Neural progenitor cell (in vitro differentiated cells): ENCODE measurements at places on chromosomes 1 and 21. TPM values are rescaled to one million over a fixed set of nuclear protein-coding genes. Genes with fewer than 3 reads are reported as not detected.

DNA sequence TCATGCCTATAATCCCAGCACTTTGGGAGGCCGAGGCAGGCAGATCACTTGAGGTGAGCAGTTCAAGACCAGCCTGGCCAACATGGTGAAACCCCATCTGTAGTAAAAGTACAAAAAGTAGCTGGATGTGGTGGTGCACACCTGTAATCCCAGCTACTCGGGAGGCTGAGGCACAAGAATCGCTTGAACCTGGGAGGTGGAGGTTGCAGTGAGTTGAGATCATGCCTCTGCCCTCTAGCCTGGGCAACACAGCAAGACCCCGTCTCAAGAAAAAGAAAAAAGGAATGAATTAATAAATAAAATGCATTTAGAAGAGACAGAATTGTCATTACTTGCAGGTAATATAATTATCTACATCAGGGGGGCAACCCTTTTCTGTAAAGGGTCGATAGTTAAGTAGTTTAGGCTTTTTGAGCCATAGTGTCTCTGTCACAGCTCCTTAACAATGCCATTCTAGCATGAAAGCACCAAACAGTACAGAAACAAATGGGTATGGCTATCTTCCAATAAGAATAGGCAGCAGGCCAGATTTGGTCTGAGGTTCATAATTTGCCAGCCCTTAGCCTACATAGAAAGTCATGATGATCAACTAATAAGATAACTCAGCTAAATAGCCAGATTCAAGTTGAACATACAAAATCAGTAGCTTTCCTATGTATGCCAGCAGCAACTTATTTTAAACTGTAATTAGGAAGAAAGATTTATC is 56.8 kb downstream of the RPRD2 start:
- no peaks in the 10 kb centered on the region for H3K27me3 ChIP-seq
- no peaks in the 10 kb centered on the region for H3K4me1 ChIP-seq
- no peak for DNase-seq

BNIPL gene
- total RNA-seq: 0.97 and 1.0 TPM in 2 replicates

DNA sequence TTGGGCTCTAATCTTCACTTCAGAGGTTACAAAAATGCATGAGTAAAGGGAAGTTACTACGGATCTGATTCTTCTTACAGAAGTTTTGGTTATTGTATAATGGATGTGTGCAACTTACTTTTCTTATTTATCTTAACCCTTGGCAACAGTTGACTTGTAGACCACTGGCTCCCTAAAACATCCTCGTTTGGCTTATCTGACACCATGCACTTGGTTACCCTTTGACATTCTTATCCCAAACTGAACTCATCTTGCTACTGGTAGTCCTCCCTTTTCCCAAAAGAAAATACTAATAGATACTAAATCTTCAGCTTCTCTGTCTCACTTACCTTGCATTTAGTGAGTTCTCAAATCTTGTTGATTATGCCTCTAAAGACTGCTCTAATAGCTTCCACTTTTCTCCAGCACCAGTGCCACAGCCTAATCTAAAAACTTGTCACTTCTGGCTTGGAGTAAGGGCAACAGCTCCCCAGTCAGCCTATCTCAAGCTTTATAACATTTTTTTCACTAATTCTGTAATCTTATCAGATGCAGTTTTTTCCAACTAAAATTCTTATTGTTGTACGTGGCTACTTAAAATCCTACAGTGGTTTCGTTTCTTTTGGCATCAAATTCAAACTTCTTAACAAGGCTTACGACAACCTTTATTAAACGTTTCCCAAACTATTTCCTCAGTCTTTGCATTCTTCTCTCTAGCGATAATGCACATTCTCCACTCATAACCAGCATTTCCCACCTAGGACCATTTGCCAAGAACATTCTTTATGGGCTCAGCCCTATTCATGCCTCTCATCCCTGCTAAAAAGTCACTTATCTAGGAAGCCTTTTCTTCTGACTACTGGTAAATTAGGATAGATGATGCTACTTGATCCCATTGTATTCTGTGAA is 204.2 kb downstream of the KCNT2 start:
- H3K4me1 ChIP-seq: no peaks in the 10 kb centered on the region
- no peak overlapping the region for H3K27ac ChIP-seq
- DNase-seq: no peak
- no peak overlapping the region for H3K4me3 ChIP-seq
- H3K36me3 ChIP-seq: no peaks in the 10 kb centered on the region

- H3K27ac ChIP-seq: no peak overlapping the region
- peaks cover 10% of the 10 kb centered on the region for H3K4me1 ChIP-seq
- no peak overlapping the region for H3K4me3 ChIP-seq
- DNase-seq: no peak
Measured at GRCh38 chr1:112356765-112357164, 39.2 kb upstream of the CTTNBP2NL start.

GRCh38 chr1:77524038-77524437 is 158.4 kb downstream of the ZZZ3 start:
- no peaks in the 10 kb centered on the region for H3K4me1 ChIP-seq
- no peak overlapping the region for H3K27ac ChIP-seq
- DNase-seq: no peak
- H3K27me3 ChIP-seq: no peaks in the 10 kb centered on the region
- H3K36me3 ChIP-seq: no peaks in the 10 kb centered on the region

GRCh38 chr1:55195521-55196233 is 19.5 kb downstream of the USP24 start:
- no peak for DNase-seq
- no peak overlapping the region for H3K27ac ChIP-seq
- no peak overlapping the region for H3K4me3 ChIP-seq
- H3K27me3 ChIP-seq: no peaks in the 10 kb centered on the region

GRCh38 chr1:39344394-39345154 is 140.1 kb downstream of the MACF1 start:
- DNase-seq: no peak
- no peaks in the 10 kb centered on the region for H3K4me1 ChIP-seq
- H3K27me3 ChIP-seq: no peaks in the 10 kb centered on the region
- H3K4me3 ChIP-seq: no peak overlapping the region
- H3K36me3 ChIP-seq: peaks cover 29% of the 10 kb centered on the region
- H3K27ac ChIP-seq: no peak overlapping the region

- no peaks in the 10 kb centered on the region for H3K36me3 ChIP-seq
- H3K27me3 ChIP-seq: no peaks in the 10 kb centered on the region
- H3K4me3 ChIP-seq: no peak overlapping the region
- no peaks in the 10 kb centered on the region for H3K4me1 ChIP-seq
- peak; percentile 68 for DNase-seq
Measured at GRCh38 chr1:194342484-194343262, 1156.3 kb upstream of the B3GALT2 start.

- no peak overlapping the region for H3K27ac ChIP-seq
- no peak overlapping the region for H3K4me3 ChIP-seq
- no peaks in the 10 kb centered on the region for H3K27me3 ChIP-seq
- H3K36me3 ChIP-seq: no peaks in the 10 kb centered on the region
Measured at GRCh38 chr1:165842671-165843129, 15.3 kb downstream of the UCK2 start.

MYOM3 gene
- total RNA-seq: 0.06 TPM in 1 of 2 replicates, not detected in the other

DNA sequence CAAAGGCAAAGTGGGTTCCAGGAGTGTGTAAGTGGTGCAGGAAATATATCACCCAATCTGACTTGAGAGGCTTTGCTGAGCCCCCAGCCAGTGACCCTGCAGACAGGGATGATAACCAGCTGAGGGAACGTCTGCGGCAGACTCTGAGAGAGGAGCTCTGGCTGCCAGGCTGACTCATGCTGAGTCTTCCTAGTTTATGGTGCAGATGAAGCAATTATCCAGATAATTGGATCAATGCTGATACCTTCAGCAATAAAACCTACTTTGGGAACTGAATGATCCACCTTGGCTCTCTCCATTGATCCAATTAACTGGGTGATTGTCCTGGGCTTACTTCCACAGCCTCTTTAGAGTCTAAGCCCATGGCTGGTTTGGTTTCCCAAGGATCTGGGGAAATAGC is 7.3 kb downstream of the C8B start:
- H3K36me3 ChIP-seq: no peaks in the 10 kb centered on the region
- DNase-seq: peak; percentile 41
- no peak overlapping the region for H3K4me3 ChIP-seq

DNA sequence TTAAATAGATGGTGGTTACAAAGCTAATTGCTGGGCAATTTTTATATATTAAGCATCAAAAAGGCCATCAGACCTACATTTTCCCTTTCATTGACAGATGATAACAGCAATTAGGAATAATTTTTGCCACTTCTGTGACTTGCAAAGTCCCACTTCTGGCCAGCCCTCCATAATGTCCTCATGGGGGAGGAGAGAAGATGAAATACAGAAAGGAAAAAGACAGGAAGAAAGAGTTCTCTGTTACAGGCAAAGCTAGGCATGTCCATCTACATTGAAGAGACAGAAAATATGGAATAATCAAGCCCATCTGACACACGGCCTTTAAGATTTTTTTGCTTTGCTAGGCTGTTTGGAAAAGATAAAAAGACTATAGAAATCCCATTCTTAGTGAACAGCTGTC is 108.0 kb downstream of the ENAH start:
- H3K27me3 ChIP-seq: no peaks in the 10 kb centered on the region
- peaks cover 5% of the 10 kb centered on the region for H3K4me1 ChIP-seq
- H3K4me3 ChIP-seq: no peak overlapping the region
- no peak for DNase-seq

DNA sequence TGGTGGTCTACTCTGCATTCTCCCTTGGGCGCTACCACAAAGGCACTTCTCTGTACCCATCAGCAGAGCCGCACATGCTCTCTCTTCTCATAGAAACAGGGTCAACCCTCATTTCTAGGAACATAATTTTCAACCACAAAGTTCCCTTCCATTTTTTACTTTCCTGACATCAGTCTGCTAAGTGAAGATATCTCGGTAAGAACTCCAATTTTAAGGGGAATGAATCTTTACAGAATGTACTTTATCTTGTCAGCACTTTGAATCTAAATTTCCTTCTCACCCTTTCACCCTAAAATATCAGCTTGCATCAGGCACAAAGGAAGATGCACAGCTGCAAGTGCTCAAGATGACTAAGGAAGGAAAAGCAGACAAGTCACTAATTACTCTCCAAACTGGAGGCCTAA is 545.9 kb downstream of the SMYD3 start:
- no peaks in the 10 kb centered on the region for H3K36me3 ChIP-seq
- no peaks in the 10 kb centered on the region for H3K4me1 ChIP-seq
- no peak overlapping the region for H3K27ac ChIP-seq
- H3K27me3 ChIP-seq: no peaks in the 10 kb centered on the region
- DNase-seq: no peak

DNA sequence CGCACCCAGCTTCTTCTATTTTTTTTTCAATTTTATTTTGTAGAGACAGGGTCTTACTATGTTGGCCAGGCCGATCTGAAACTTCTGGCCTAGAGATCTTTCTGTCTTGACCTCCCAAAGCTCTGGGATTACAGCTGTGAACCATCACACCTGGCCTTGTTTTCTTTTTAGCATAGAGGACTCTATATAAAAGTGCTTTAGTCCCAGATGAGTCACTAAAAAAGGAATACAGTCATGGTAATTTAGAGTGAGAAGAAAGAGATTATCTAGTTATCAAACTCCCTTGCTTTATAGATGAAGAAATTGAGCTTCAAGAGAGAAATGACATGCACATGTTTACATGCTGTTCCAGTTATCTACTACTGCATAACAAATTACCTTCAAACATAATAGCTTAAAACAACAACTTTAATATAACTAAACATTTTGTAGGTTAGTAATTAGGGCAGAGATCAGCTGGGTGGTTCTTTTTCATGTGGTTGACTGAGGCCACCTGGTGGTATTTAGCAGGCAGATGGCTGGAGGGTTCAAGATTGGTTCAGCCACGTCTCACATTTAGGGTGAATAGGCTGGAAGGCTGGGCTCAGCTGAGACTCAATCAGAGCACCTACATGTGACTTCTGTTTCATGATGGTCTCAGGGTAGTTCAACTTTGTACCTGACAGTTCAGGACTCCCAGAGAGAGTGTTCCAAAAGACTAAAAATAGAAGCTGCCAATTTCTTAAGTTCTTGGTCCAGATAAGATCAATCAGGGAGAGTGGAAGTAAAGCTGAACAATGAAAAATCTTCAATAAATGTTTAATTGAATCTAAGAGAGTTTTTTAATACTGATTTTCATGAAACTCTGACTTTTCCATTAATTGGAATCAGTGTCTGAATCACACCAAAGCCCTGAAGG is 16.9 kb upstream of the MTF2 start:
- no peaks in the 10 kb centered on the region for H3K27me3 ChIP-seq
- H3K36me3 ChIP-seq: no peaks in the 10 kb centered on the region
- no peak overlapping the region for H3K4me3 ChIP-seq
- DNase-seq: peak; percentile 47
- H3K4me1 ChIP-seq: no peaks in the 10 kb centered on the region

GRCh38 chr1:205493241-205494085 is 11.0 kb upstream of the CDK18 start:
- H3K36me3 ChIP-seq: no peaks in the 10 kb centered on the region
- no peak overlapping the region for H3K4me3 ChIP-seq
- H3K27ac ChIP-seq: no peak overlapping the region
- DNase-seq: no peak
- no peaks in the 10 kb centered on the region for H3K27me3 ChIP-seq

DNA sequence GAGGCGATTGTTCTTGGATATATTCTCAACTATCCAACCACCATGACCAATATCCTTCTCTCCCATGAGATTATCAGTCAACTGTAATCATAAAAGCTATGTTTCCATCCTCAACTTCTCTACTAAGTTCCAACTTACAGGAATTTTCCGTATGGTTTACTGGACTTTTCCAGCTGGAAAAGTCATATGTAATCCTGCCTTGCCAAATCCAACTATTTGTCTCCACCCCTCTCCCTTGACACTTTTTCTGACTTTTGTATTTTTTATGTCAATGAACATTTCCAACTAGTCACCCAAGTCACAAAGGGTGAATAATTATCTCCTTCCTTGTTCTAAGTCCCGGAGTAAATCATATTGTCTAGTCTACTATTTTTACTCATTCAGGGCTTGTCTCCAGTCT is 293.1 kb downstream of the USP25 start:
- no peak overlapping the region for H3K27ac ChIP-seq
- DNase-seq: no peak
- no peak overlapping the region for H3K4me3 ChIP-seq
- no peaks in the 10 kb centered on the region for H3K27me3 ChIP-seq

GRCh38 chr1:1730870-1731269 is 6.7 kb upstream of the CDK11A start:
- H3K4me1 ChIP-seq: no peaks in the 10 kb centered on the region
- H3K27ac ChIP-seq: no peak overlapping the region
- no peaks in the 10 kb centered on the region for H3K36me3 ChIP-seq
- no peaks in the 10 kb centered on the region for H3K27me3 ChIP-seq
- H3K4me3 ChIP-seq: no peak overlapping the region

DNA sequence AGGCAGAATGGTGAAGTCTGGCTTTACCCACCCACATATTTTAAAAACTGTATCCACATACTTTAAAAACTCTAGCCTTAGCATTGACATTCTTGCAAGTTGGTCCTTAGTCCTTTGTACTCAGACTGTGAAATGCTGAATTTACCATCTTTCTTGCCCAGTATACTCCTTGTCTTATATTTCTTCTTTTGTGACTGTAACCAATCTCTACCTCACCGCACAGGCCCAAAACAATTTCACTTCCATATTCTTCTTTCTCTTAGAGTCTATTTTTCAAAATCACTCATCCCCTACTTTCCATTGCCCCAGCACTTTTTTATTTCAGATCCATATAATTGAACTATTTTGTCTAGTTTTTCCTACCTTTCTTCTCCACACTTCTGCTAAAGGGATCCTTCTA is 892.4 kb upstream of the B3GALT2 start:
- no peaks in the 10 kb centered on the region for H3K27me3 ChIP-seq
- no peaks in the 10 kb centered on the region for H3K4me1 ChIP-seq
- H3K27ac ChIP-seq: no peak overlapping the region
- no peak overlapping the region for H3K4me3 ChIP-seq
- no peak for DNase-seq

GRCh38 chr1:232622378-232622777 is 7.6 kb downstream of the SIPA1L2 start:
- DNase-seq: no peak
- H3K27ac ChIP-seq: peak overlapping the region; percentile 23
- no peaks in the 10 kb centered on the region for H3K27me3 ChIP-seq
- H3K4me3 ChIP-seq: no peak overlapping the region
- H3K36me3 ChIP-seq: no peaks in the 10 kb centered on the region

LAD1 gene
- total RNA-seq: 0.34 TPM in 1 of 2 replicates, not detected in the other

KLHDC8A gene
- total RNA-seq: 9.7 and 20.2 TPM in 2 replicates

OR2T2 gene
- not detected in 2 replicates for total RNA-seq
